ENCODE measurements at places on chromosomes 11 and 22.

- peak; percentile 72 for DNase-seq
These were observed 21.0 kb downstream of the LMO1 start for GRCh38 chr11:8242499-8243280.

- no peak for DNase-seq
These were observed 90.5 kb downstream of the BMAL1 start for GRCh38 chr11:13368041-13368446.

DNA sequence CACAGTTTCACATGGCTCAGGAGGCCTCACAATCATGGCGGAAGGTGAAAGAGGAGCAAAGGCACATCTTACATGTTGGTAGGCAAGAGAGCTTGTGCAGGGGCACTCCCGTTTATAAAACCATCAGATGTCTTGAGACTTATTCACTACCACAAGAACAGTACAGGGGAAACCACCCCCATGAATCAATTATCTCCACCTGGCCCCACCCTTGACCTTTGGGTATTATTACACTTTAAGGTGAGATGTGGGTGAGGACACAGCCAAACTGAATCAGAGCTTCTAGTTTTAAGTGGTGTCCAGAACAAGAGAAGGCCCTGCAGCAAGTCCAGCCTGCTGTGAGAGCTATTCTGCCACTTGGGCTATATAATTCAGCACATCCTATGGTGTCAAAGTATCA is 493.7 kb downstream of the ETS1 start:
- DNase-seq = no peak

DNA sequence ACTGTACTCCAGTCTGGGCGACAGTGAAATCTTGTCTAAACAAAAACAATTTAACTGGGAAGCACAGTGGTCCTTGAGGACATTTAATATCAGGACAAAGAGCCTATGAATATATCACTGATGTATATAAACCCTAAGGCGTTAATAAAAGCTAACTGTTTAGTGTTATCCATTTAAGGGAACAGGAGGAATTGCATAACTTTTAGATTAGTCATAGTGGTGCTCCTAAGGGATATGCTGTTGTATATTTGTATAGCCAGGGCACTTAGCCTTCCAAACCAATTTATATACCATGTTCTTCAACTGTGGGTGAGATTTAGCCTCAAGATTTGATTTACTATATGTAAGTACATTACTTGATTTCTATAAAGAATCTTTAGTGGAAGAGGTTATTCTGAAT is 3.0 kb upstream of the CHEK1 start:
- no peak for DNase-seq

- no peak for DNase-seq
These were observed 904.2 kb upstream of the RAG2 start for GRCh38 chr11:37502202-37502601.

GRCh38 chr11:71542879-71543777 is 5.1 kb upstream of the KRTAP5-9 start:
- DNase-seq = no peak

DNA sequence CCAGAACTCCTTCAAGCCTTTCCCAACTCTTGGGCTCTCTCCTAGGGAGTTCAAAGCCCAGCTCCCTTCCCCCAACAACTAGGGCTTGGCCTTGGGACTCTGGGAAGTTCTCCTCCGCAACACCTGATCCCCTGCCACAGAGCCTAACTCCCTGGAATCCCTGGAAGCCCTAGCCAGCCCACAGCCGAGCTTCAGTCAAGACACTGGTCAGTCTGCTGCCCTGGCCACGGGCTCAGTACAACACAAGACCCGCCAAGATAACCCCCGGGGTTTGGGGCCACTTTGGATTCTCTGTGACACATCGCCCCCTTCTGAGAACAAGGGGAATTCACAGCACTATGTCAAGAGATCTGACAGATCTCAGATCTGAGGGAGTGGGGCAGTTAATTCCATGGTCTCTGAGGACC is 58.3 kb downstream of the SLC22A12 start:
- DNase-seq = no peak

DNA sequence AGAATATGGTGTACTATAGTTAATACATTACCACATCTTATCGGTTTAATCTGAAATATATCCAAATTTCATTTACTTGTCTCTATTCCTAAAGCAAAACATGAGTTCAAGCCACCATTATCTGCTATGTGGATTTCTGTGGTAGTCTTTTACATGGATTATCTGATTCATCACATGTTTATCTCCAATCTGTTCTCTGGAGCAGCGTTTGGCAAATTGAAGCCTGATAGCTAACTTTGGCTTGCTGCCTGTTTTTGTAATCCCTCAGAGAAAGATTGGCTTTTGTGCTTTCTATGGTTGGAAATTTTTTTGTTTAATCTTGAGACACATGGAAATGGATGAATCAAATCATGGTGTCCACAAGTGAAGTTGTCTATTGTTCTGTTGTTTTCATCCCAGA is 274.3 kb downstream of the JRKL start:
- no peak for DNase-seq

DNA sequence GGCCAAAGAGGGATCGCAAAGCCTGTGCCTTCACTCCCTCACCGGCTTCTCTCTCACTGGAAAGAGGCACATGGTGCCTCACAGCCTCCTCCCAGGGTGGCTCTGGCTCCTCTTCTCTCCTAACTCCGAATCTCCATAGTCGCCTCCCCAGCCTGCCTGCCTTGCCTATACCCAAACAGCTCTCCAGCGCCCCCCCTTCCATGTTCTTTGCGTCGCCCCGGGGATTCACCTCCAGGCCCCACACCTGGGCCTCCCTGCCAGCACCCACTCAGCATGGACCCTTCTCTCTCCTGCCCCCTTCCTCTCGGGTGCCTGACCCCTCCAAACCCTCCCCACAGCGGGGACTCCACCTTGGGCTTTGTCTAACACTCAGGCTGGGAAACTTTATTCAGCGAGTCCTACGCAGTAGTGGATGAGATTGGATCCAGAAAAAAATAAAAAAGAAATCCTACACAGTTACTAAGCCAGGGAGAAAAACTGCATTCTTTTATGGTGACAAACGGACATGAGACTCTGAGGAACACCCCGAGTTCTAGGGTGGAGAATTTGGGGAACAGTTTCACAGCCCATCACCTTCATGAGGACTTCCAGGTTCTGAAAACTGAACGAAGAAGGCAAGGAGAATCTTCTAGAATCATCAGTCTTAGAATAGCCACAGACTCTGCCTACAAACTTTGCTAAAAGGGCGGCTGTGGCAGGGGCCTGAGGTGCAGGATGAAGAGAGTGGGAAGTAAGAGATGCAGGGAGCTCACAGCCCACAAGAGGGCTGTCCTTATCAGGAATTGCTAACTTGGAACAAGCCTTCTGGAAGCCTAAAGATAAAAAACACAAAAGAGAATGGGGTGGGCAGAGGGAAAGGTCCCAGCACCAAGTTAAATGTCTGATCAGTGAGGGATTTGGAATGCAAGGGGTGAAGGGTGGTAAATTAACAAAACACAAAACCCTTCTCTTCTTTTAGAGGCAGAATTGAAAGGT is 5.3 kb downstream of the PPM1F start:
- DNase-seq = no peak

DNA sequence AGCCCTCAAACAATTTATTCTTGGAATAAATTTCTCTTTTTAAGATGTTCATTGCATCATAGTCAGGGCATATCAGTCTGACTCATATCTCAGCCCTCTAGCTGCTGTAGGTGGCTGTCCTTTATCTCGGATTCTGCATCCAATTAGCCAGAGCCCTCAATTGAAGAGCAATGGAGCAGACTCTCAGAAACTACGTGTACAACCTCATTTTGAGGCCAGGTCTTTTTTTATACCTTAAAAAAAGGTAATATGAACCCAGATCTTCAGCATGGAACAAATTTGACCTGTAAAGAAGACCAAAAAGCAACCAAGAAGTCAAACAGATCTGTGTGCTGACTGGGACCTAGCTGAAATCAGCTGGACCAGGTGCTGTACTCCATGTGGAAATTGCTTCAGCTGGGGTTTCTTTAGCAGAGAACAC is 8.7 kb downstream of the OR52A5 start:
- no peak for DNase-seq

DNA sequence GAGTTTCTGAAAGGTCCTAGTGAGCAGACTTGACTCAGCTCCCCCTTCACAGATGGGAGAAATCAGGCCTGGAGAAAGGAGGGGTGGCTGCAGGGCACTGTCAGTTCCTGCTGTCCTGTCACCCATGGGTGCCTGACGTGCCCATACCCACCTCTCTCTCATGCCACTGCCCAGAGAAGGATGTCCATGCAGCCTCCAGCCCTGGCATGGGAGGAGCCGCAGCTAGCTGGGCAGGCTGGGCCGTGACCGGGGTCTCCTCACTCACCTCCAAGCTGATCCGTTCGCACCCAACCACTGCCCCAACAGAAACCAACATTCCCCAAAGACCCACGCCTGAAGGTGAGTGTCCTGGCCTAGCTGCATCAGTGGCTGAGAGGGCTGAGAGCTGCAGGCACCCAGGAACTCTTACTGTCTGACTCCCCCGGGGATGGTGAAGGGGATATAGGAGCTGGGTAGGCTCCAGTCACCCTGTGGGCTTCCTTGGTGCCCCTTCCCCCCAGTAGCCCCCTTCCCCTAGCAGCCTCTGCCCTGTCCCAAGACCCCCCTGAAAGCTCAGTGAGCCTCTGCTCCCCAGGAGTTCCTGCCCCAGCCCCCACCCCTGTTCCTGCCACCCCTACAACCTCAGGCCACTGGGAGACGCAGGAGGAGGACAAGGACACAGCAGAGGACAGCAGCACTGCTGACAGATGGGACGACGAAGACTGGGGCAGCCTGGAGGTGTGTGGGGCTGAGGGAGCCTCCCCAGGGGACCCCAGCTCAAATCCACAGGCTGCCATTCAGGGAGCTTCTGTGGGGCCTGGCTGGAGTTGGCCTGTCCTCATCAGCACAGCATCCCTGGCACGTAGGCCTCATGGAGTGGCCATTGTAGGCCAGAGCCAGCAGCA is 11.8 kb downstream of the SCYL1 start:
- no peak for DNase-seq

- DNase-seq = no peak
These were observed 90.8 kb upstream of the SHANK2 start for GRCh38 chr11:71342951-71343827.

DNA sequence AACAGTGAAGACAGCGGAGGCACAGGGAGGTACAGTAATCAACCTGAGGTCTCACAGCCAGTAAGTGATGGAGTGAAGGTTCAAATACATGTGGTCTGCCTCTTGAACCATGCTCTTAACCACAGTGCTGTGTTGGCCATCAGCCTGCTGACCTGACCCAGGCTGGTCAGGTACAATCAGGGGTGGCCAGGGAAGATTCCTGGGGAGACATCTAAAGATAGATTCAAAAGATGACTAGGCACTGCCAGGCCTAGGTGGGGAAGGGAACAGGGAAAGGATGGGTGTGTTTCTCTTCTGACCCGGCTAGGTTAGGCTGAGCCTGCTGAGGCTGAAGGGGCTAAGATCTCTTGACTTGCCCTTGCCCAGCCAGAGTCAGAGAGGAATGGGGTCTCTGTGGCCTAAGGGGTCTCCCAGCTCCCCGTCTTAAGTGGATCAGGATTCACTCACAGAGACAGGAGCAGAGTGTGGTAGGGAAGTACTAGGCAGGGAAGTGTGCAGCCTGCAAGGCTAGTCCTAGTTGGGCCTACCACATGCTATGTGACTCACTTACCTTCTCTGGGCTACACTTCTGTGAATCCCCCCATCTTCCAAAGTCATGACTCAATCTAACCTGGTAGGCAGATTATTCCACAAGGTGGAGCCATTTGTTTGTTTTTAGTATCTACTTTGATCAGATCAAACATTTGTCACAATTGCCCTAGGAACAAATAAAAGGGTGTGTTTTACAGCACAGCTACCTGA is 10.4 kb upstream of the SREBF2 start:
- peak; percentile 23 for DNase-seq

DNA sequence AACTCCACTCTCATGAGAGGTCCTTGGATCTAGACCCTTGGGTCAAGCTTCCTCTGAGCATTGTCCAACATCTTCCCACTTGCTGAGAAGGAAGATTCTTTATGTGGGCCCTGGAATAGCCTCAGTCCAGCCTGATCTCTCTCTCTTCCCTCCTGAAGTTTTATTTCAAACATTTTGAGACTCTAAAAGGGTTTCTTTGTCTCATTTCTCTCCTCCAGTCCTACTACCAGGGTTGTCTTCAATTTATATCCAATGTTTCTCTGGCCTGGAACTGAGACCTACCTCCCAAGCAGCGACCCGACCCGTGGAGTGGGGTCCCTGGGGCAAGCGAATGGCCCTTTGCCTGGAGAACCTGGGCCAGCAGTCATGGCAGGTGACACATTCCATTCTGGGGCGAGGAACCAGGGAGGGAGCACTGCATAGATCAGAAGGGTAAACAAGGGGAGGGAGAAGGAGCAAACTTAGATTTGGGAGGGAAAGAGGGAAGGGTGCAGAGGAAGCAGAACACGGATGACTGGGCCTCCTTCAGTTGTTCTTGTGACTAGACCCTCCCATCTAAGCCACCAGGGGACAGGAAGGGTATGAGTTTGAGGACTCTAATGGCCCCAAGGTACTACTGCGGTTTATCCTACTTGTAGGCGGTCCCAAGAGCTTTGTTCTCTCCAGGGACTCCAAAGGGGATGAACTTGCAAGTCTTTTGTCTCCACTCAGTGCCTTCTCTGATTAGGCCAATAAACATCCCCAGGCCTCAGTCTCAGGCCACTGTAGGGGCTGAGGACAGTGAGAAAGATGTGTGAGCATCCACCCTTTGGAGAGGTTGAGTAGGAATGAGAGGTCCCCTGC is 14.2 kb upstream of the PRAME start:
- DNase-seq = no peak

DNA sequence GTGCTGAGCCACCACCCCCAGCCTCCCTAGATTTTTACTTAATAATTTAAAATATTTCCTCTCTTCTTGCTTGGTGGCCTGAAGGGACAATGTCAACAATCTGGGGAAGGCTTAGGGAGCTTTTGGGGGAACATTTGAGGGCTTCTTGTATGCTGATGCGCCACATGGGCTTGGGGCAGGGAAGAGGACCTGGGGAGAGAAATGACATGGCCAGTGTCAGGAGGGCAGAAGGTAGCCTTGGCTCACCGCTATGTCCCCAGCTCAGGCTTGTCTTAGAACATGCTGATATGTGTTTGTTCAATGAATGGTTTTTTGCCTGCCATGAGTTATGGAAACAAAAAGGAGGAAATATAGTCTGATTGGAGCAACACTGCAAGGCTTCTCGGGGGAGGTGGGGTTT is 51.6 kb downstream of the ST14 start:
- DNase-seq = no peak

GRCh38 chr11:102347462-102348370 is 702 bp downstream of the BIRC2 start:
- DNase-seq = no peak

DNA sequence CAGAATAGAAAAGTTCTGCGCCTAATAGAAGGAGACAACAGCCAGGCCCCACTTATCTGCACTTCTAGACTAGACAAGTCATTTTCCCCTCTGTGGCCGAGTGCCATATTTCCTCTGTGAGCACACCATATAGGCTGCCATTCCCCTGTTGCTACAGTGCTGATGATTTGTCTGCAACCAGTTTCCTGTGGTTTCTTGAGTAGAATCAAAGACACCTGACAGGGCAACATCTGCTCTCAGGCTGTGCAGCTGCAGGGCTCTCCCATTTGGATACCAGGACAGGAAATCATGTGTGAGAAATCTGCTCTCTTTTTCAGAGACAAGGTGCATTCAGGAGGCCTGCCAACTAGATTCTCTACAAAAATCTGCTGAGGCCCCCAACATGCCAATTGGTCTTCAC is 879.3 kb downstream of the DLG2 start:
- no peak for DNase-seq
